ENCODE measurements at places on chromosomes 5 and 9. TPM values are rescaled to one million over a fixed set of nuclear protein-coding genes. Genes with fewer than 3 reads are reported as not detected.
A peak's percentile ranks its signal among the peaks of the same experiment; 100 is the strongest.

GRCh38 chr9:374736-375135 lies 160.1 kb downstream of the DOCK8 start:
- no peak for DNase-seq

- no peak for DNase-seq
Measured at GRCh38 chr5:63962279-63962678, at the start of gene HTR1A. Gene HTR1A (minus strand): TSS chr5:63962445. CDS start chr5:63961719, 726 bp downstream.

DNA sequence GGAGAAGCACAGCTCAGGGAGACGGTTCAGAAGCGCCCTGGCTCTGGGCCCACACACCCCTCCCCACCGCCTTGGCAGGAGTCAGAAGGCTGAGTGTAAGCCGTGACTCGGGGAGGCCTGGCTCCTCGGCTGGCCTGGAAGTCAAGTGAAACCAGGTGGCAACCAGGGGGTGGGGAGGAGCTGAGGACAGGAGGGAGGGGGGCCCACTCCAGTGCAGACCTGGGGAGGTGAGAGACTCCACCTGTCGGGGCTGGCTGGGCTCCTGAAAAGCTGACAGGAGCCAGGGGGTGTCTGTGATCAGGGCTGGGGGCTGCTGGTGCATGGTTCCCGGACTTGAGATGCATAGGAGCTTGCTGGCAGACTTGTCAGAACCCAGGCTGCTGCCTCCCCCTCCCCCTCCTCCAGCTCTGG lies 150.2 kb upstream of the PHYKPL start:
- peak; percentile 39 for DNase-seq

DNA sequence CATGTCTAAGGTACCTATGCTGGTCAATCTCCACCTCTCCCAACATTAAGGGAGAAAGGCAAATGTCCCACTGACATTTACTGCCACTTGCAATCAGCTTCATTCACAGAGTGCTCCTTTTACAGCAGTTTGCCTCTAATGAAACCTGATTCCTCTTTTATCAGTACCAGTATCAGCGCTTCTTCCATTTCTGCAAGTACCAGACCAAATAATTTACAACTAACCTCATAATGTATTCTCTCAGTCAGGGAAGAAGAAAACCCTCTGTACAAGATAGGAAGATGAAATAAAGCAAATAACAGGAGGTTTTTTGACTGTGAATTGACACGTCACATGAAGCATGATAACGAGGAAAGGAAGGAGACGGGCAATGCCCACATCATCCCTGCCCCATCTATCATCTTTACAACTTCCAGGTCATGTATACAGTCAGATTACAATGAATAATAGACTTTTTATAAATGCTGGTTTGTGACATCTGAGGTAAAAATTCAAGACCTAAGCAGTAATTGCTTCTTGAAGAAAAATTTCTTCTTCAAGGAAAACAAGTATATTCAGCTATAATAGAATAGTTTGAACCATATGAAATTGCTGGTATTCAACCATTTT lies 21.9 kb downstream of the ABITRAM start:
- DNase-seq, result no peak

GRCh38 chr9:129109537-129109903 lies 1.1 kb downstream of the CRAT start:
- DNase-seq, result no peak

Gene ANKRD18A
- 0.18 TPM for total RNA-seq

Gene ASPN
- total RNA-seq, result 113 TPM

Gene SPINK13
- total RNA-seq, result not detected

Gene C9orf152
- not detected for total RNA-seq

Gene COL27A1
- 36.9 TPM for total RNA-seq
